Left ventricle myocardium inferior (tissue), 1 donor: ENCODE measurements at places on chromosomes 2 and 18.

DNA sequence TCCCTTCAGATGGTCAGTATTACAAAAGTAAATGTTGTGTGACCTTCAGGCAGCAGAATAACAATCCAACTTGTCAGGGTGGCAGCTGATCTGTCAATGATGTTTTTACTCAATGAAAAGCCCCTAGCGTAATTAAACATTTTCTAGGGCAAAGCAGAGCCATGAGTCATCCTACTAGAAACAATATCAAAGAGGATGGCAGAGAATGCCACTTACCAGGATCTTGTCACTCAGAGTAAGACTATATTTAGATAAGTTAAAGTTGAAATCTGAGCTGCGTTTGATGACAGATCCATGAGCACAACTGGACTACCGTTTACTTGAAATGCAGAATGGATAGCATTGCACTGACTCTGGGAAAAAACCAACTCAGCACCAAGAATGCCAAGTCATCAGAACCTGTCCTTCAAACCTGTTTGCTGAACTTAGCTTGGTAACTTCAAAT lies 612.6 kb upstream of the ACVR2A start:
- no peak for DNase-seq

DNA sequence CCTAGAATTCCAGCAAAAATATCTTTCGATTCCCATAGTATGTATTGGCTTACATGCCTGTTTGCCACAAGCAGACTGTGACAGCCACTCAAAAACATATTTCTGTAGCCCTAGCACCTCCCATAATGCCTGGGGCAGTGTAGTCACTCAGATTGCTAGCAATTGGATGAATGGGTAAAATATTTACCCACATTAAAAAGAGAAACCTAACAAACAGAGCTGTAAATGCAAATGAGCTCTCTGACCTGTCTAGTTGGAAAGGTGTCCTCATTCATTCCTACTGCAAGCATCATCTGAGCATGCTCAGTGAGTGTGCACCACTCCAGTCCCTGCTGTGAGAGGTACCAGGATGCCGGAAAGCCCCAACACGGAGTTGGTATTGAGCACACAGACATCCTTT lies 234.0 kb upstream of the RAB12 start:
- no peak for DNase-seq

- DNase-seq, result no peak
These were observed 216.7 kb downstream of the TGIF1 start for GRCh38 chr18:3666526-3667254.

GRCh38 chr18:10487154-10487553 lies 32.7 kb downstream of the APCDD1 start:
- no peak for DNase-seq

DNA sequence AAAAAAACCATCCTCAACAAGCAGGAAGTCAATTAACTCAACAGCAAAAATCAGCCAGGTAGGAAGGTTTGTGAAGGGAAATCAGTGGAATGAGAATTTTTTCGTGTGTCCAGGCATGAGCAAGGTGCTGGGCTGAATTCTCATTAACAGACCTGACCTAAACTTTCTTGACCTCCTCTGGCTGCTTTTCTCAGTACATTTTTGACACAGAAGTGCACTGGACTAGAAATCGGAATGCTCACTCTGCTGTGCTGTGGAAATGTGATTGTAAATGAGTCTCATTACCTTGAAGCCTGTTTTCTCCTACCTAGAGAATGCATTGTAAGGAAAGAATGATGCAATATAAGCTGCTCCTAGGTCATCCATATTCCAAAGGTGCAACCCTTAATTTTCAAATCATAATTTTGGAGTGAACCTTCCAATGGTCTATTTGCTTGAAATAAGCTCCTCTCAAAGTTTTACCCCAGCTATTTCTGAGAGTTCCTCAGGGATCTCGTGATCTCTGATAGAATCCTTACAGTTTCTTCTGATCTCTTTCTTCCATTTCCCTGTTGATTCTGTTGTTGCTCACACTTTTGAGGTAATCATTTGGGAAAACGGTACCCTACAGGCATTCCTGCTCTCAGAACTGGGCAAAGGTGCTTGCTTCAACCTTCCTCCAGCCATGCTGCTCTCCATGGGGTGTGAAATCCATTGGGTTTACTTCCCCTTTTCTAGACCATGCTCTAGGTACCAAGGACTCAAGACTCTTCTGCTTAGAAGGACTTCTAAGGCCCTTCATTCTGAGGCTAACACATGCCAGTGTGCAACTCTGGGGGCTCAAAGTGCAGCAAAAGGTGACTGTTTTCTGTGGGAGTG lies 104.9 kb upstream of the ITPRID2 start:
- no peak for DNase-seq

- no peak for DNase-seq
These were observed 719.7 kb upstream of the ID2 start for GRCh38 chr2:7962161-7962560.

DNA sequence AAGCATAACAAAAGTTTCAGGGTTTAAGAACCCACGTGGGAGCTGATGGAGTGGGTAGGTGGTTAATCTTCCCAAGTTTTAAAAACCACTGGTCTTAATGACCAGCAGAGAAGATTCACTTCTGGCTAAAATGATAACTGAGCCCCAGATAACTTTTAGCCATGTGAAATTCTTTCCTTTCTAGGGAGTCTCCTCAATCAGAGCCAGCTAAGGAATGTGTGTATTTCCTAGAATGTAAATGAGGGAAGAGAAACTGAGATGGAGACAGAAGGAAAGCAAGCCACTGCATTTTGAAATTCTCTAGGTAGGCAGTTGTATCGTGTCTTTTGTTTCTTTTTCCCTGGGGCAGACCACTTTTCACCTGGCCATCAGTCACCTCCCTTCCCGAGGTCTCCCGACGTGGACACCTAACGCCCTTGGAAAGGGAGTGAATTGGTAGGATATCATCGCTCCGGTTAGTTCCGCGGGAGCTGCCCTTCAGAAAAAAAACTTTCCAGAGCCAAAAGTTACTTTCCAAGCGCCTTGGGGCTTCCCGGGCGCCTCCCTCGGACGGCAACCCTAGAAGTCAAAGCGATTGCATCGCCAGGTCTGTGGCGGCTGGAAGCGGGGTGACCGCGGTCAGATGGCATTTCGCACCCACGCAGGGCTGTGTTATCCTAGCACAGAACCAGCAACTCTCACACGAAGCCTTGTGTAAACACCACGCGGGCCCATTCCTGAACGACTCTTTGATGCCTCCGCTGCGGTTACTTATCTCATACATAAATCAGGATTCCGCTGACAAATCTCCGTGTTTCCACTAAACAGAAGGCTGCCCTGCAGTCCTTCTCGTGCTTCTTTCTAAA lies 1.3 kb downstream of the COLEC12 start:
- DNase-seq, result no peak

- DNase-seq, result no peak
These were observed 256.1 kb downstream of the NDUFA10 start for GRCh38 chr2:239768907-239769553.

DNA sequence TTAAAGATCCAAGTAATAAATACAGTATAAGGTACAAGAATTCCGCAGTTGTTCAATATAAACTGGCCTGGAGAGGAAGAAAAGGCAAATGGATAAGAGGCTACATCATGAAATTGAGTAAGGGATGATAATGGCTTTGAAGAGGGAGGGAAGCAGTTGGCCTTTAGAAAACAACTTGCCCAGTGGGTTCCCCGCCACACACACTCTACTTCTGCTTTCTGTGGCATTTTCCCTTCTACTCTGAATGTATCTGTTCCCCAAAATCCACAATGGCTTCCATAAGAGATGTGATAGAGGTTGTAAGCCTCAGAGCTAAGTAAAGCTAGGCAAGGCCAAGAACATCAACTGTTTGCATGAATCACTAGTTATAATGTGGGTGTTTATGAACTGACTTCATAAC lies 221.3 kb downstream of the MBD2 start:
- no peak for DNase-seq

DNA sequence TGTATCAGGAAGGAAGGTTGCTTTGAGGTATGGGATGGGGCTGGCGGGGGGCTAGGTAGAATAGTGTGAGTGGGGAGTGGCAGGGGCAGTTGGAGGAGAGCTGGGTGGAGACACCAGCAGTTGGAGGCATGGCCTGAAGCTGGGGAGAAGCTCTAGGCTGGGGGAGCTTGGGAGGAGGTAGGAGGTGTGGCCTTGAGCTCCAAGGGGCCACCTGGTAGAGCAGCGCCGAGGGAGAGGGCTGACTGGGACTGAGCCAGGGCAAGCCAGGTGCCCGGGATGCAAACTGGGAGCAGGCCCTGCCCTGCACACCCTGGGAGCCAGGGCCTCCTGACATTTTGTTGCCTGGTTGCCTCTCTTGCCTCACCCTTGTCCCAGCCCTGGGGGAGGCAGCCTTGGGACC lies 33.1 kb upstream of the PDIA6 start:
- DNase-seq, result peak; percentile 36

DNA sequence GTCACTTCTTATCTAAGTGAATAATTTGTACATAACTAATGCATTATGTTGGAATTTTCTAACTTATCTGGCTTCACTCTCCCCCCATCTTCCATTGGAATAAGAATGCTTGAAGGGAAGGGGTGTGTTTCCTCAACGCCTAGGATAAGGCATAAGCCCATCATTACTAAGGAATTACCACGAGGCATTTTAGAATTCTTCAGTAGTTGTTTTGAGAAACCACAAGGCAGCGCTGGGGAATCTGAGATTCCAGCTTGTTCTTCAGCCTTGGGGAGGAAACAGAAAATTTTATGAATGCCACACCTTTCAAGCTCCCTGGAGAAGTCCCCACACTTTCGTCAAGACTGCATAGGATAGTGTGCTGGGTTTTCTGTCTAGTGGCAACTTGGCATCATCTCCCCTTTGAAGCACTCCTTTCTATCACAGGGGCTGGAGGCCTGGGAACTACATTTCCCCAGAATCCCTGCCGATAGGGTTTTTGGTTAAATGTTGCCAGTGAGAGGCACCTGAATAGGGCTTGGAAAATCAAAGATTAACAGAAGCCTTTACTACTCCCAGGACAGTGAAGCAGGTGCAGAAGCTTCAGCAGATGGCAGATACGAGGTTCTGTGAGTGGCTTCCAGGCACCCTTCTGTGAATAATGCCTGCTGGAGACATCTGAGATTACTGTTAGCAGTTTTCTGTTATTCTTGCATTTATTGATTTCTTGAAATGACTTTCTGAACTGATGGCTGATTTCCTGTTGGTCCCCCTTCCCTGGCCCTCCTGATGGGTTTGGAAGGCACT lies 192.7 kb upstream of the REV1 start:
- DNase-seq, result no peak

DNA sequence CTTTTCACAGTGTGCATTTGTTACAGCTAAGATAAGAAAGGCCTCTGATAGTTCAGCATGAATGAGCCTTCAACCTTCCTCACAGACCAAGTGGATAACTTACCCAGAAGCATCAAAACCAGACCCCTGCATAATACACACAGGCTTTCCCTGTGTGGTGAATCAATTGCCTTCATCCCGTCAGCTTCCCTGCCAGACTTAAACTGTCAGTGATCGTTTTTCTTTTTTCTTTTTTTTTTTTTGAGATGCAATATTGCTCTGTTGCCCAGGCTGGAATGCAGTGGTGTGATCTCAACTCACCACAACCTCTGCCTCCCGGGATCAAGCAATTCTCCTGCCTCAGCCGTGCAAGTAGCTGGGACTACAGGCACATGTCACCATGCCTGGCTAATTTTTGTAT lies 20.5 kb upstream of the SLC35F5 start:
- DNase-seq, result no peak

DNA sequence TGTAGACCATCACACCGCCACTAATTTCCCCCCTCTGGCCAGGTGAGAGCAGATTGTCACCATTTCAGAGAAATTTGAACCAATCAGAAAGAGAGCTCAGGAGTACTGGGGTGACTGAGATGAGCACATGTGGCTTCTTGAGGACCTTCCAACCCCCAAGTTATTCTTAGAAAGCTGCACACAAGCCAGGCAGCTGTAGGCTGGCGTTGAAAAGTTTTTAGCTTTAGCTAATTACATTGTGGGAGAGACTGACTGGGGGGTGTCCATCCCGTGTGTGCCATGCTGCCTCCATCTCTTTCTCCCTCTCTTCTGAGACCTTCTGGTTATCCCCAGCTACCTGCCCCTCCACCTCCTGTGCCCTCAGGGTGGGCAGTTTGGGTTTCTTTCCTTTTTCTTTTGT lies 154.0 kb downstream of the AGAP1 start:
- DNase-seq, result no peak
